Posterior vena cava (tissue), 2 donors: ENCODE measurements at places on chromosomes 5 and 9. TPM values are rescaled to one million over a fixed set of nuclear protein-coding genes. Genes with fewer than 3 reads are reported as not detected.

- DNase-seq, result no peak
Observed at GRCh38 chr9:126902210-126902609, 12.4 kb upstream of the RALGPS1 start.

GRCh38 chr5:128667152-128667551 is 129.1 kb upstream of the FBN2 start:
- no peak for DNase-seq

DNA sequence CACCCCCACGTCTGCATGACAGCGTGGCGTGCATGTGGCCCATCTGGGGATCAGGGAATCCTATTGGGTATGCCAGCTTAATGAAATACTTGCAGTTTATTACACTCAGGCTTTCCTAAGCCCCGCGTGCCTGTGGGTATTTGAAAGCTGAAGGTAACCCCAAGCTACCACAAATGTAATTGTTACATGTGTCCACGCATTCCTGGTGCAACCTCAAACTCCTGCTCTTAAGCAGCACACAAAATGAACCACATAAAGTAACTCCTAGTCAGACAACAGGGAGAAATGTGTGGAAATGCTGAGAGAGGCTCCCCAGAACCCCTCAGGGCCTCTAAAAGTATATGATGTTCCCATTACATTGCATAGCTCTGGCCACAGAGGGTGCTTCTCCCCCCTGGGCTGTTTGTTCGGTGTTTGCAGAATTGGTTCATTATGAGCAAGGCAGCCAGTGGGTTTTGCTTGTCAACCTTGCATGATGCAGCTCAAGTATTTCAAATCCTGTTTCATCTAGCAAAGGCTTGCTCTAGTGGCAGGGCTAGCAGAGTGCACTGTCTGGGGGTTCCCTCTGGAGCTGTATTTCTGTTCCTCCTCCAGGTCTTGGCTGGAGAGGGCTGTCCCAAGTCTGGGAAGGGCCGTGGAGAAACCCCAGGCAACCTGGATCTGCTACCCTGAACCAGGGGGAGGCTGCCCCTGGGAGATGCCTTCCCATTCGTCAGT is 1.8 kb upstream of the DCANP1 start:
- DNase-seq, result peak; percentile 14

DNA sequence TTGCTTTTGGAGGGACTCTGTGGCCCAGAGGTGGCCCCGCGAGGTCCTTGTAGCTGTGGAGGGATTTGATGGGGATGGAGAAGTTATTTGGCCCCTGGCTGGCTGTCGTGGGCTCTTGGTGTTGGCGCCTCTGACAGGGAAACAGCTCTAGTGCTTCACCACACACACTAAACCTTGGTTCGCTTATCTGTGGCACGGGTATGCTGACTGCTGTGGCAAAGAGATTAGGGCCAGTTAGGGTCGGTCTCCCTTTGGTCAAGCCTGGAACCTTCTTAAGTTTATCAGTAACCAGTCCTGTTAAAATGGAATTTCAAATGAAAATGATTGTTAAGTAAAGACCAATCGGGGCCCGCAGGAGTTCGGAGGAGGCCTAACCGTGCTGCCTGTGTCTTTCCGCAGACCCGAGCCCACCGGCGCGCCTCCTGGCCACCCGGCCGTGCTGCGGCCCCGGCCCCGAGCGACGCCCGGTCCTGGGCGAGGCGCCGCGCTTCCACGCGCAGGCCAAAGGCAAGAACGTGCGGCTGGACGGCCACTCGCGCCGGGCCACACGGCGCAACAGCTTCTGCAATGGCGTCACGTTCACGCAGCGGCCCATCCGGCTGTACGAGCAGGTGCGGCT is 28.4 kb downstream of the NEURL1B start:
- peak; percentile 48 for DNase-seq

GRCh38 chr5:31987985-31988710 is 186.0 kb downstream of the GOLPH3 start:
- DNase-seq, result no peak

DNA sequence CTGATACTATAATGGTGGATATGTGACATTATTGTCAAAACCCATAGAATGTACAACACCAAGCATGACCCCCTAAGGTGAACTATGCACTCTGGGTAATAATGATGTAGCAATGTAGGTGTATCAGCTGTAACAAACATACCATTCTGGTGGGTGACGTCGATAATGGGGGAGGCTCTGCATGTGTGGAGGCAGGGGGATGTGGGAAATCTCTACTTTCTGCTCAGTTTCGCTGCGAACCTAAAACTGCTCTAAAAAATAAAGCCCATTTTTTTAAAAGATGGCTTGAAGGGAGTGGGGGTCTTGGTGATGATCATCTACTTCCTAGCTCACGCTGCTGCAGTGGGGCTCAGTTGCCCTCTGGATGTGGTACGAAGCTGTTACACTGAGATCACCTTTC is 51.1 kb downstream of the RASGEF1C start:
- no peak for DNase-seq

DNA sequence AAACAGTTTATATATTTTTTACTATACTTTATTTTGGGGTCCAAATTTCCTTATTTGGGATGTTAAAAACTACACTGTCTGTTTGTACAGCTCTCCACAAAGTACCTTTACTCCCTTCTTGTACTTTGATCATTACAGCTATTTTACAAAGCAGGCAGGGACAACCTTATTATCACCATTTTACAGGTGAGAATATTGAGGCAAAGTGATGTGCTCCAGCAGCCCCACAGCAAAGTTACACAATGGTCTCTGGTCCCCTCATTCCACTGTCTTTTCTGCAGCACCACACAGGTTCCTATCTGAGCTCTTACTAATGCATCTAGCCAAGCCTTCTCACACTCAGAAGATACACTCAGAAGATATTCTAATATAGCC is 457.3 kb downstream of the RASEF start:
- no peak for DNase-seq

GRCh38 chr5:124454081-124454480 is 292.4 kb downstream of the ZNF608 start:
- no peak for DNase-seq

GRCh38 chr5:113293975-113294310 is 140.8 kb downstream of the TSSK1B start:
- DNase-seq, result no peak

- DNase-seq, result no peak
Observed at GRCh38 chr9:76630916-76631315, 133.3 kb upstream of the PCA3 start.

- DNase-seq, result no peak
Observed at GRCh38 chr5:63255594-63255993, 677.0 kb downstream of the LRRC70 start.

DNA sequence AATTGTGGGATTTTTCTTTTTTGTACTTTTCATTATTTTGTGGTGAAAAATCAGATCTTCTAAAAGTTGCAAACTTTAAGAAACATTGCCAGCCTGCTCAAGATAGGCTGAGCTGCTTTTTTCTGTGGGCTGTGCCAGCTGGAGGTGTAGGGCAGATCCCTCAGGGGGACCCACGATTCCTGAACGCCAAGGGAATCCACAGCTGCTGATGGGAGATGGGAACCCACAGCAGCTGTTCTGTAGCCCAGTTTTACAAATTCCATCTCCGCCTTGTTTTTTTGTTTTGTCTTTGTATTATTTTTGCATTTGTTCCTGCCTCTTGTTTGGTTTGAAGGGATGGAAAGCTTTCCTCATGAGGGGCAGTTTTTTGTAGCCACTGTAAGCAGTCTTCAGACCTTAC is 91.0 kb downstream of the WWC1 start:
- DNase-seq, result no peak

The TRAF1 gene
- 10.2 TPM for total RNA-seq

The HACD4 gene
- 2.1 TPM for total RNA-seq

The TXNDC8 gene
- not detected for total RNA-seq
